Activated T-cell treated with anti-CD3 and anti-CD28 coated beads, Interleukin-2, amount 50 U/mL, for 24 hours (primary cell): ENCODE measurements at places on chromosomes 16 and 17.
A peak's percentile ranks its signal among the peaks of the same experiment; 100 is the strongest.

GRCh38 chr17:62950067-62950466, 16.0 kb upstream of the TANC2 start:
- no peak for DNase-seq

GRCh38 chr16:49280105-49280741, 1.4 kb downstream of the CBLN1 start:
- DNase-seq = no peak

DNA sequence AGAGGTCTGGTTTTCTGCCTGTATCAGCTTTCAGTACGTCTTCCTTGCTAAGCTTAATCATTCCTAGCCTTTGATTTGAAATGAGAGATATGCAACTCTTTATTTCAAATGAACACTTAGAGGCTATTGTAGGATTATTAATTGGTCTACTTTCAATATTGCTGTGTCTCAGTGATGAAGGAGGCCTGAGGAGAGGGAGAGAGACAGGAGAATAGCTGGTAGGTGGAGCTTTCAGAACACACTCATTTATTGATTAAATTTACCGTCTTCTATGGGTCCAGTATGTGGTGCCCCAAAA, 187.0 kb downstream of the BCAS3 start:
- no peak for DNase-seq

- no peak for DNase-seq
These were observed 63.4 kb downstream of the MAP2K6 start for GRCh38 chr17:69477903-69478266.

DNA sequence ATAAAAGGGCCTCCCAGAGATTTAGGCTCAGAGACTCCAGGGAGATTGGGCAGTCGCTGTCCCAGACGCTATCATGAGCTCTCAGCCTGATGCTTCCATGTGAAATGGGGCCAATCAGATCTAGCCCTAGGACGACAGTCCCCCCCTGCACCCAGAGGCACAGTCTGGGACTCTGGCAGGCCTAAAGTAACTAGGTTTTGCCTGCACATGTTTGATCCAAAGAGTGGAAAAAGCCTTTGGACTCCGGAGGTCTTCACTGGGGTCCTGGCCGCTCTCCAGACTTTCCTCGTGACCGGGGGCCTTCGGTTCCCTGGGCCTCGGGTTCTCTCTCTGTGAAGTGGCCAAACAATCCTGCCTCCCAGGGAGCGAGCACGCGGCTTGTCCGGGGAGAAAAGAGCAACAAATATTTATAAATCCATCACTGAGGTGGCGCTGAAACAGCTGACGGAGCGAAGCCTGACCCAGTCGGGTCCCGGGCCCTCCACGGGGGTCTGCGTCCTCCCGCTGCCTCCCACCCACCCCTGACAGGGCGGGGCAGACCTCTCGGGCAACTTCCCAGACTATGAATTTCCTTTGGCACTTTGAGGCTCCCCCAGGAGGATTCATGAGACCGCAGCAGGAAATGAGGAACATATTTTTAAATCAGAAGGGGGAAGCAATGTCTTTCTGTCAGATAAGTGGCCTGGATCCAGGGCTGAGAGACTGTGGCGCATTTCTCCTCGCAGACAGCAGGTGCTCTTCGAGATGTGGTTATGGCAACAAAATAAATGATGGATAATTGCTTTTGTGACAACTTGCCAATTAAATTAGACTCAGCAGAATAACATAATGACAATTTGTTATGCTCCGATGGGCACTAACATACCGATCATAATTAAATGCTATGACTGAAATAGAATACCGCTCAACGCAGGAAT, 38.9 kb downstream of the MRPS23 start:
- DNase-seq = no peak

- DNase-seq = no peak
These were observed 2.3 kb upstream of the KRT15 start for GRCh38 chr17:41520821-41521521.

GRCh38 chr16:85557083-85557970, 55.8 kb upstream of the GSE1 start:
- peak; percentile 70 for DNase-seq

DNA sequence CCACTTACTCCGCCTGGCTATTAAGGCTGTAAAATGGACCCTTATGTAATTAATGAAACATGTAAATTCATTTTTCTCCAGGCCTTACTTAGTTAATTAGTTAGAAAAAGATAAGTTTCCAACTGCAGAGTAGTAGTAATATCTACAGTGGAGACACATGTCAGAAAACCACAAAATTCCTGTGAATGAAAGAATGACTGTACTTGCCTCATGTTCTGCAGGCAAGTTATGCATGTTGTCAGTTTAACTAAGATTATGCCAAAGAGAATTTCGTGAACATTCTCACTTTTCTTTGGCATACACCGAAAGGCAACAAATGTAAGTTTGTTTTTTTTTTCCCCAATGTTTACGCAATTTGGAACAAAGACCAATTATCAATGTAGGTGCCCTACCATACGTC, 16.8 kb upstream of the CCL1 start:
- DNase-seq = no peak

- DNase-seq = no peak
These were observed 41.3 kb upstream of the DNAH17 start for GRCh38 chr17:78618264-78619066.

- no peak for DNase-seq
These were observed 20.4 kb downstream of the TMC6 start for GRCh38 chr17:78107976-78108725.

- no peak for DNase-seq
These were observed 21.9 kb downstream of the C16orf95 start for GRCh38 chr16:87295259-87295658.

- no peak for DNase-seq
These were observed 1.6 kb downstream of the KCNH4 start for GRCh38 chr17:42179335-42179734.

- DNase-seq = no peak
These were observed 27.1 kb downstream of the PPM1D start for GRCh38 chr17:60627124-60627523.
